ENCODE measurements at places on chromosomes 12 and 14.

DNA sequence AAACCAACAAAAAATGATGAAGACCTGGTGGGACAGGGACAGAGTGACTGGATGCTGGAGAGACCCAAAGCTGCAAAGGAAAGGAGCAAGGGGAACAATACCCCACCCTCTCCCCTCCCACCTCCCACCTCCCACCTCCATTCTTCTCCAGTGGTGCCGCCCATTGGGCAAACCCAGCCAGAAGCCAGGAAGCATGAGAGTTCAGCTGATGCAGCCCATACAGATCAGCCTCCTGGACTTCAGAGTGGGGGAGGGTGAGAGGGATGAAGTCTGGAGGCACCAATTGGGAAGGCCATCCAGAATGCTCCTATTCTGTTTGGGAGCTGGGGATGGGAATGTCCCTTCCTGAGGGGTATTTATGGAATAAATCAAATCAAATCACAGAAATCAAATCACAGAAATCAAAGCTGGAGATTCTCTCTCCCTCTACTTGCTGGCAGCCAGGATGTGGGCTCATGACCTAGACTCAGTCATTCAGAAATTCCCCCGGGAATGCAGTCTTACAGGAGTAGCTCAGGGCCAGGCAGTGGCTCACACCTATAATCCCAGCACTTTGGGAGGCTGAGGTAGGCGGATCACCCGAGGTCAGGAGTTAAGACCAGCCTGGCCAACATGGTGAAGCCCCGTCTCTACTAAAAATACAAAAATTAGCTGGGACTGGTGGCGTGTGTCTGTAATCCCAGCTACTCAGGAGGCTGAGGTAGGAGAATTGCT lies 31.1 kb downstream of the IRF2BPL start:
- no peak for DNase-seq

- DNase-seq: no peak
These were observed 93.0 kb downstream of the KCNH5 start for GRCh38 chr14:62952226-62952625.

GRCh38 chr14:85016496-85016895 lies 513.4 kb upstream of the FLRT2 start:
- no peak for DNase-seq

DNA sequence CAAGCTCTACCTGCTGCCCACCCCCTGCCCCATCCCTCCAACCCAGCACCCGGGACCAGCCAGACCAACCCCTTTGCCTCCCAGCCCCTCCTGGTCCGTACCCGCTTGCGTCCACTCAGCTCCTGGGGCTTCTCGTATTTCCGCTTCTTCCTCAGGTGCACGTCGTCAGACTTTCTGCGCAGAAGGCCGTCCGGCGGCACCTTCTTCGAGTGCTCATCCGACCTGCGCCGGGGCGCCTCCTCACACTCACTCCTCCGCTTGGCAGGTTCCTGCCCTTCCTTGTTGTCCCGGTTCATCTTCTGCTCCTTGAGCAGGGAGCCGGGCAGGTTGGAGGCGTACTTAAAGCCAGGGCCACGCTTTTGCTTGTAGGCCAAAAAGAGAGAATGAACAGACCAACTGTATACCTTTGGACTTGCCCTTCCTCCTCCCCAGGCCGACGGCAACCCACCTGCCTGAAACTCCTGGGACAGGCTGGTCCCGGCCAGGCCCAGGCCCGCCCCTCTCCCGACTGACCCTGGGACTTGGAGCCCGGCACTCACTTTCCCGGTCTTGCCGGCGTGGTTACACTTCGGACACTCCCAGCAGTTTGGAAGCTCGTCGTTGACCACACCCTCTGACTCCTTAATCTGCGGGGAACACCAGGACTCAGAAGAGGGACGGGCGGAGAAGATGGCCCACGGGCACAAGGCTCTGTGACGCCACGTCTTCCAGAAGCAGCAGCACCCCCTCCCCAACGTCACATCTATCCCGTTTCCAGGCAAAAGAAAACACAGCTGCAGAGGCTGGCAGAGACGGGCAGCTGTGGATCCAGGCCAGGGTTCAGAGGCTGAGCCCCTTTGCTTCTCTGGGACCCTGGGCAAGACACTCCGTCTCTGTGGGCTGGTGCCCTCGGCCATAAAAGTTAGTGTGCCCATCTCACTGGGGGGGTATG lies 44.3 kb downstream of the RNF34 start:
- no peak for DNase-seq

DNA sequence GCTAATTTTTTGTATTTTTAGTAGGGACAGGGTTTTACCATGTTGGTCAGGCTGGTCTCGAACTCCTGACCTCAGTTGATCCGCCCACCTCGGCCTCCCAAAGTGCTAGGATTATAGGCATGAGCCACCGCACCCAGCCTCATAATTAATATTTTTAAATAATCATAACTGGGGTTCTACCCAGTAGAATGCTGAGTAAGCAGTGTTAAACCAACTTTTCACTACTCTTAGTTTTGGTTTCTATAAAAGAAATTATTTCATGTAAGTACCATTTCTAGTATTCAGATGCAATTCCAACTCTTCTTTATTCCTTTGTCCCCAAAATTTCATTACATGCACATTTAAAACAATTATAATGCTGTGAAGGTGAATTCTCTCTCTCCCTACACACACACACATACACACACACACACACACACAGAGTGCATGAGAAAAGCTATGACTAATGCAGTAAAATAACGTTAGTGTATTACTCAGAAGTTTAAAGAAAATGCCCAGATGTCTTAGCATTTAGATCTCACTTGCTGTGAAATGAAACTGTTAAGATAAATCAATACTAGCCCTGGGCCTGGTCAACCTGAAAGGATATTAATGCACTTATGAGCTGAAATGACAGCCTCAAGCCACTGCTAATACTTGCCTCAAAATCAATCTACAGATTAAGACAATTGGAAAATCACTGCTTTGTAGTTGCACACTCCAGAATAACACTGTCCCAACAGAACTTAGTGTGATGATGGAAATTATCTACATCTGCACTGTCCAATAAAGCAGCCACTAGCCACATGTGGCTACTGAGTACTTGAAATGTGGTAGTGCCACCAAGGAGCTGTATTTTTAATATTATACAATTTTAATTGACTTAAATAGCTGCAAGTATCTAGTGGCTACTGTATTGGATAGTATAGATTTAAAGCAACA lies 36.0 kb downstream of the PTPN21 start:
- no peak for DNase-seq

DNA sequence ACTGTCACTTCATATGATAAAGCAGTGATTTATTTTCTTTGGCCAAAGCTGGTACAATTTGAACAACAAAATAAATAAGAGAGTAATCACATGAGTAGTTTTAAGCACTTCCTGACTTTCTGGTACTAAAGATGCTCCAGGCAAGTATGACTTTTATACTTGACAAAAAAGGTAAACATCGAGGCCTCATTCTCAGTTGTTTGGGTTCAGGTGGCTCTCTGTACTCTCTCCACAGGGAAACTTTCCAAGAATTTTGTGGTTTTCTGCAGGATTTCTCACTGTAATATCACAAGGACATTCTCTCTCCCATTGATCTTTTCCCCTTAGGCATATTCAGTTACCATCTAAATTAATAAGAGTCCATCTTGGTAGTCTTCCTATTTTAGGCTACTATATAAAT lies 26.6 kb upstream of the KCNC2 start:
- DNase-seq: no peak

GRCh38 chr12:113772505-113773030 lies 193.6 kb downstream of the RBM19 start:
- no peak for DNase-seq

- no peak for DNase-seq
These were observed 539 bp downstream of the PSME2 start for GRCh38 chr14:24145690-24146452.

DNA sequence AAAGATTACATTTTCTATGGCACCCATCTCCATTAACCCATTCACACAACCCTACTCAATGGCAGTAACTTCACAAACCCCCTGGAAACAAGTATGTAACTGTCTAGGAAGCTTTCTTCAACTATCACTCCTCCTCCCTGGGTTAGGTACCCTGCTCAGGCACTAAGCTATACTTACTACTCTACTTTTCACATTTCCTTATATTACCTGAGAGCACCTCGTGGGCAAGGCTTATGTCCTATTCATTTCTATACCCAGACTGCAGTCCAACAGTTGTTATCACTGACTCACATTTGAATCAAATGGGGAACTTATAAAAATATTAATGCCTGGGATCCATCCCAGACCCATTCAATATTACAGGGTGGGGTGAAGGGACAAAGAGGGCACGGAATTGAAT lies 4.6 kb downstream of the PAWR start:
- DNase-seq: no peak

DNA sequence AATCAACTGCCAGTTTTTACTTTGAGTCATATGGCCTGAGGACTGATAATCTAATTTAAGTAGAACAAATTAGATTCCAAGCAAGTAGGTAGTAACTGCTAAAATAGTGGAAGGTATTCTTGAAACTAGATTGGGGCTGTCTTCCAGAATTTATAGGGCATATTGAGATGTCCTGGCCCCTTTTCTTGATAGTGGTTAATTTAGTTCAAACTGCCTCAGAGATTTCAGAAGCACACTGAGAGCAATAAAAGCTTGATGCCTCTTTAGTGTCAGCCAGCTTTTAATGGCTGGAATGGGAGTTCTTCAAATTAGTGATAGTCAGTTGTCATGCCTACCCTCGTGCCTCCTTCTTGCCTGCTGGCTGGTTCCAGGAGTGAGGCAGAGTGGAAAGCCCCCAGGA lies 120.5 kb downstream of the AKAP6 start:
- no peak for DNase-seq

GRCh38 chr14:52703225-52703624 lies 3.8 kb upstream of the PSMC6 start:
- no peak for DNase-seq

DNA sequence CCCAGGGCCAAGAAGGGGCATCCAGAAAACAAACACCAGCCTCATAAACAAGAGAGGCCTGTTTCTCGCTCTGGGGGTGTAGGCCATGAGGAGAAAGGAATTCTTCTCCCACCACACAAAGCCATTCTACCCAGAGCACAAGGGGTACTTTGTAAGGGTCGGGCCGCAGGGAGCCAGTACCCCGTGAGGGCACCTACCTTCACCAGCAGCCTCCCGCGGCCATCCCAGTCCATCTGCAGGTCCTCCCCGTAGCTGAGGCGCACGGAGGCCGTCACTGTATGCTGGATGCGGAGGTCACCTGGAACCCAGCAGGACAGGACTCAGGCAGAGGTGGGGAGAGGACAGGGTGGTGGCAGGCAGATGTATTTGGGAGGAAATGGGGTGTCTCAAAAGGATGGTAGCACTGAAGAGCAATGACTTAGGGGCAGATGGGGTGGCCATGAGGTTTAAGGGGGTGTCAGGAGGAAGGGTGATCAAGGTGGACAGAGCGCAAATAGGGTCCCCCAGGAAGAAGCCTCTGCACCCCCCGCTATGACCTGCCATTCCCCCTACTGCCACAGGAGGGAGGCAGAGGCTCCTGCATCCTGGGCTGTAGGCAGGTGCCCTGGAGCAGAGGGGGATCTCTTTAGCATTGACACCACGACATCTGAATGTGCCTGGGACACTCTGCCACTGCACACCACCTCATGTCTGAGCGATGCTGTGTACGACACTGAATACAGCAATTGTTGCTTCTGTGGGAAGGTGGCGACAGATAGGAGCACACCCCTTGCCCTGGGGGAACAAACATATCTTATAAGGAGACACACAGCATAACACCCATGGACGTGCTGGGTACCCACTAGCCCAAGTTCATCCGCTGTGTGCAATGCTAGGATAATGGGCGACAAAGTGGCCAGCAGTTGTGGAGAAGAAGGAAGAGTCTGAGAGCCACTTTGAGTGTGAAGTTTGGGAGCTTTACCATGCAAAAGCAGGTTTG lies 61.4 kb downstream of the VWF start:
- DNase-seq: no peak

DNA sequence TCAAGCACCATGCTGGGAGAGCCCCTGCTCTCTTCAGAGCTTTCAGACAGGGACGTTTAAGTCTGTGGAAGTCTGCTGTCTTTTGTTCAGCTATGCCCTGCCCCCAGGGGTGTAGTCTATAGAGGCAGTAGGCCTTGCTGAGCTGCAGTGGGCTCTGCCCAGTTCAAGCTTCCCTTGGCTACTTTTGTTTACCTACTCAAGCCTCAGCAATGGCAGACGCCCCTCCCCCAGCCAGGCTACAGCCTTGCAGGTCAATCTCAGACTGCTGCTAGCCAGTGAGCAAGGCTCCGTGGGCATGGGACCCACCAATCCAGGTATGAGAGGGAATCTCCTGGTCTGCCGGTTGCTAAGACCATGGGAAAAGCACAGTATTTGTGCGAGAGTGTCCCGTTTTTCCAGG lies 37.4 kb upstream of the C12orf71 start:
- no peak for DNase-seq

DNA sequence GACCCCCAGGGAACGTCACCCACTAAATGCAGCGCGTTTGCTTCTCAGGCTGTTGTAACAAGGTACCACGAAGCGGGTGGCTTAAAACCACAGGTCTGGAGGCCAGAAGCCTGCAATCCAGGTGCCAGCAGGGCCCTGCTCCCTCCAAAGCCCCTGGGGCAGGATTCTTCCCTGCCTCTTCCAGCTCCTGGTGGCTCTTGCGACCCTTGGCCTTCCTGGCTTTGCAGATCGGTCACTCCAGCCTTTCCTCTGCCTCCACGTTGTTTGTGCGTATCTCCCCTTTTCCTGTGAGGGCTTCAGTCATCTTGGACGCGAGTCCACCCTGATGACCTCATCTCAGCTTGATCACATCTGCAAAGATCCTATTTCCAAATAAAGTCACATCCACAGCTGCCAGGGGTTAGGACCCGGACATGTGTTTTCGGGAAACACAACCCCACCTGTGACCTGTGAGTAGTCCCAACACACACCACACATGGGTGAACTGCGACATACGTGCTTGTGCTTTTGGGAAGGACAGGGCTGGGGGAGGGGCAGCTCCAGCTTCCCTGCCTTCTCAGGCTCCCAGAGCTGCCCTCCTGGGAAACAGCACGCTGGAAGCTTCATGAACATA lies 114.5 kb upstream of the NCOR2 start:
- DNase-seq: peak; percentile 94

DNA sequence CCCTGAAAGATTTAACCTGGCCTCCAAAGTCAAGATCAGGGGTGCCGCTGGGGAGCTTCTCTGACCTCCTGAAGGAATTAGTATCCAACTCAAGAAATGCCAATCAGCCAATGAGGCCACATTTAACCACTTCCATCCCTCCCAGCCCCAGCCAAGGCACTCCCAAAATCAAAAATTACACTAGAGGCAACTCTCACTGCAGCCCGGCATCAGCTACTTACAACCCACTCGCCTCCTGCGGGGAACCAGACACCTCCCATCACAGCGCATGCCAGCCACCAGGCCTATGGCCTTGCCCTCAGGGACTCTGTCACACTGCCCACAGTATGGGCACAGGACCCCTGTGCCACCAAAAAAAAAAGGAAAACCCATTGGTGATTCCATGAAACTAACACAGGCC lies 62.3 kb upstream of the DDX11 start:
- no peak for DNase-seq

GRCh38 chr12:50188875-50189575 lies 21.9 kb upstream of the CERS5 start:
- DNase-seq: no peak

DNA sequence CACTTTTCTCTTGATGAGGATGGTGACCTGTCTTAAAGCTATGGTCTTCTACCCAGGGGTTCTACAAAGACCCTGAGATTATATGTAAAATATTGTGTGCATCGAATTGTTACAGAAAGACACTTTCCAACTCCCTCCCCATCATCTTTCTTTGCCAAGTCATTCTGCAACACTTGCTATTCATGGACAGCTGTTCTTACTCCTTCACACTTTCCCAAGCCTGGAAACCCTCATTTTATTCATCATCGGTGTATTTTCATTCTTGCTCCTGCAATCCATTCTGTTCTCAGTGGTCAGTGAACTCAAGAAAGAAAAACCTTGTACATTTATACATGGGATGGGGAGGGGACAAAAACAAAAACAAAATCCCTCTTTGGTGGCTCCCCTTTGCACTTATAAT lies 90.5 kb upstream of the STXBP6 start:
- no peak for DNase-seq

All from esophagus muscularis mucosa (tissue), 4 donors.